ENCODE measurements at places on chromosomes 3 and 15. TPM values are rescaled to one million over a fixed set of nuclear protein-coding genes. Genes with fewer than 3 reads are reported as not detected.

The HTR3E gene
- total RNA-seq: not detected

The CMSS1 gene
- 61.8 TPM for total RNA-seq

The SOX2 gene
- 0.96 TPM for total RNA-seq

The ACTC1 gene
- total RNA-seq: not detected

The FBXW12 gene
- total RNA-seq: not detected

The TM4SF18 gene
- 5.2 TPM for total RNA-seq

The ZNF80 gene
- not detected for total RNA-seq

The ISLR gene
- 2.5 TPM for total RNA-seq

The CFAP100 gene
- not detected for total RNA-seq

The CPN2 gene
- total RNA-seq: 0.10 TPM

The KIF7 gene
- total RNA-seq: 2.9 TPM

DNA sequence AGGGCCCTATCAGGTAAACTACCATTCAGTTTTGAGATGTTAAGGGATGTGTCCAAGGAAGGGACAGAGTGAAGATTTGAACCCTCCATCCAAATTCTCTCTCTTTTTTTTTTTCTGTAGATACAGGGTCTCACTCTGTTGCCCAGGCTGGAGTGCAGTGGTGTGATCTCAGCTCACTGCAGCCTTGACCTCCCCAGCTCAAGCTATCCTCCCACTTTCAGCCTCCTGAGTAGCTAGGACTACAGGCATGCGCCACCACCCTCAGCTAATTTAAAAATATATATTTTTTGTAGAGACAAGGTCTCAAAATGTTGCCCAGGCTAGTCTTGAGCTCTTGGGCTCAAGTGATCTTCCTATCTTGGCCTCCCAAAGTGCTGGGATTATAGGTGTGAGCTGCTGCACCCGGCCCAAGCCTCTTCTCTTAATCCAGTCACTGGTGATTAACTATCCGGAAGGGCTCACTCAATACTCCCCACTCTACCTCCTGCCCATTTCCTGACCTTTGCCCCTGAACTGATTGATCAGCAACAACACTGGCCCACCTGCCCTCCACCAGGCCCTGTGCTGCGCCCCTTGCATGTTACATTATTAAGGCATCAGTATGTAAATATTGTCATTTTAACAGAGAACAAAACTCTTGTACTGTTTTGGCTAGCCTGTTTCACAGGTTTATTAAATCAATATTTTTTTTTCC lies 164.7 kb downstream of the CTNNB1 start:
- no peak for DNase-seq

DNA sequence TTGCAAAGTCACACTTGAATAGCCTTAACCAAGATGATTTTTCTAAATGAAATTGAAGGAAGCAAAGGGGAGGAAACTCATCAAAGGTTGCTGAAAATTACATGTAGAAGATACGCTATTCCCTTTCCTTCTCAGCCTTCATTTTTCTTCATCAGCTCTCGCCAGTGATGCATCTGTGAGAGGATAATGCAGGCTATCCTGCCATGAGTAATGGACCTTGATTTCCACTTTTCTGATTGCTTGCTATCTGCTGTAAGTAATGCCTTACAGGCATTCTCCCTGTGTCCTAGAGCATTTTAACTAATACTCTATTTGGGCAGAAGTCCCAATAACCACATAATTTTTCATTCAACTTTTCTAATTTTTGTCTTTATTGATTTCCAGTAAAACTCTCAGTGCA lies 162.6 kb downstream of the BBX start:
- DNase-seq: no peak

DNA sequence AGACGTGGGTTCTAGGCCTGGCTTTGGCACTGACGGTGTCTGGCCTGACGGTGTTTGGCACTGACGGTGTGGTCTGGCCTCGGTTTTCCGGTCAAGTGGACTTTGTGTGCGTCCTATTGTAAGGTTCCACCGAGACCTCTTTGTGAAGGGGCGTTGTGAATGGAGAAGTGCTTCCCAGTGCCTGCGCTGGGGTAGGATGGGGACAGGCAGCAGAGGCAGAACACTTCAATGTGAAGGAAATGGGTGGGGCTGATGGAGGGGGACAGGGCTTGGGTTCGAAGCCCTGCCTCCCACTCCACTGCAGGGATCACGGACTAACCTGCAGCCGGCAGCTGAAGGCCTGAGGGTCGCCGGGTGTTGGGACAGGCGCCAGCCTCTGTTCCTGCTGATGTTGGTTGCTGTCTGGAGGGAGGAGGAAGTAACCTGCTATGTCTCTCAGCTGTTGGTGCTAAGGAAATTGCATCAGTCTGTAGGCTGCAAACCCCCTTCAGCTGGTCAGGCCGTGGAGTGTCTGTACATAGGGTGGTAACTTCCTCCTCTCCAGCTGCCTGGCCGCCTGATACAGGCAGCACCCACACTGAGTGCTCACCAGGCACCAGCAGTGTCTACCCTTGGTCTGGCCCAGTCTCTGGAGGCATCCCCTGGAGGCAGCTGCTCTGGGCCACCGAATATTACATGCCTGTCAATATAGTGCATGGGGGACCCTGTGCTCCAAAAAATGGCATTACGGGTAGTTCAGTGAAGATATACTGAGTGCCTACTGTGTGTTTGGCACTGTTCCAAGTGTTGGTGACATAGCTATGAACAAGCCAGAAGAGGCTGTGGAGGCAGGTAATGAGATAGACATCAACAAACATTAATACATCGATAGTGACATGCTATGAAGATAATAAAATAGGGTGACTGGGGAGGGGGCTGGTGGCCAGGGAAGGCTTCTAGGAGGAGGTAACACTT lies 1.1 kb downstream of the TM6SF1 start:
- no peak for DNase-seq

DNA sequence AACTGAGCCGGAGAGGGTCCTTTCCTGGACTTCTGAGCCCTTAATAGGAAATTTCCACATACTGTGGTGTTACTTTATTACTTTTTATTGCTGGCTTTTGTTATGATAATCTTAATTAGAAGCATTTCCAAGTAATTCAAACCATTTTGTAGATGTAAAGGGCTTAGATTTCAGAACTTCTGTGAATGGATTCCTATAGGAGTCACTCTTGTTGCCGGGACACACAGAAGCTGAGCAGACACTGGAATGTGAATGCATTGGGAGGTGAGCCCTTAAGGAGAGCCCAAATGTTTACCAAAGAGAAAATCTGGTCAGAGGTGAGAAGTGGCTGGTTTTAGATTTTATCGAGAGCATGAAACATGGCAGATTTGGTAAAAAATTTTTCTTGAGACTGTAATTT lies 87.4 kb downstream of the FNDC3B start:
- DNase-seq: peak; percentile 20

GRCh38 chr3:197068077-197068476 lies 38.5 kb upstream of the MELTF start:
- DNase-seq: no peak

- DNase-seq: no peak
Measured at GRCh38 chr15:54462511-54462913, 484.3 kb downstream of the UNC13C start.

DNA sequence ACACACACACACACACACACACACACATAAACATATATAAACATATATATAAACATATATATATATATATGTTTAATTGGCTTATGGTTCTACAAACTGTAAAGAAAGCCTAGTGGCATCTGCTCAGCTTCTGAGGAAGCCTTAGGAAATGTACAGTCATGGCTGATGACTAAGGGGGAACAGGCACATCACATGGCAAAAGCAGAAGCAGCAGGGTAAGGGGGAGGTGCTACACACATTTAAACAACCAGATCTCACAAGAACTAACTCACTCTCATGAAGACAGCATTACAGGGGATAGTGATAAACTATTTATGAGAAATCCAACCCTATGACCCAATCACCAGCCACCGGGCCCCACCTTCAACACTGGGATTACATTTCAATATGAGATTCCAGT lies 922.9 kb downstream of the SI start:
- DNase-seq: no peak

DNA sequence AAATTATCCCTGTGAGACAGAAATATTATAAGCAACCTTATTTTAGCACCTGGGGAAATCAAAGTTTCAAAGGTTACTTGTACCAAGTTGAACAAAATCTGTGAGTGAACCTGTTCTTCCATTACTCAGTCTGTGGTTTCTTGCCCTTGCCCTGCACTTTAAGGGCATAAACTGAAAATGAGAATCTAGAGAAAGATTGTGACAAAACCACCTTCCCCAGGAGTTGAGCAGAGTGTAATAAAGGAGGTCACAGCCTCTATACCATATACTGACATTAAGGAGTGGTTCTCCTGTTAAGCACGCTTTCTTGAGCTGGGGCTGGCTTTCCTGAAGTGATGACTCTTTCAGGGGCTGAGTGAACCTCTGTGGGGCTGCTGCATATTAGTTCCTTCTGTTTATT lies 143.4 kb downstream of the PDCD6IP start:
- no peak for DNase-seq

- no peak for DNase-seq
Measured at GRCh38 chr3:32004113-32004765, 22.7 kb downstream of the ZNF860 start.

DNA sequence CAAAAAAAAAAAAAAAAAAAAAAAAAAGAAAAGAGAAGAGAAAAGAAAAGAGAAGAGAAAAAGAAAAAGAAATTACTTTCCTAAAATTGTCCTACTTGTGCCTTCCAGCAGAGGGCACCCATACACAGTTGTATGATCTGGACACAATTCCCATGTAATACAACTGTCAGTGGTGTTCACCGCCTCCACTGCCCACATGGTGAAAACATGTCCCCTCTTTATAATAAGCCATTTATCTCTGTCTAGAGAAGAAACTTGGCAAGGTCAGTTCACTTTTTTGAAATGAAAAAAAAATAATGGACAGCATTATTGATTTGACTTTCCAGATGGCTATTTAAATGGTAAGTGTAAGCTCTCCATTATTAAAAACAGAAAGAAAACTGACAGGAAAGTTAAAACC lies 459.4 kb downstream of the GBE1 start:
- DNase-seq: peak; percentile 27

DNA sequence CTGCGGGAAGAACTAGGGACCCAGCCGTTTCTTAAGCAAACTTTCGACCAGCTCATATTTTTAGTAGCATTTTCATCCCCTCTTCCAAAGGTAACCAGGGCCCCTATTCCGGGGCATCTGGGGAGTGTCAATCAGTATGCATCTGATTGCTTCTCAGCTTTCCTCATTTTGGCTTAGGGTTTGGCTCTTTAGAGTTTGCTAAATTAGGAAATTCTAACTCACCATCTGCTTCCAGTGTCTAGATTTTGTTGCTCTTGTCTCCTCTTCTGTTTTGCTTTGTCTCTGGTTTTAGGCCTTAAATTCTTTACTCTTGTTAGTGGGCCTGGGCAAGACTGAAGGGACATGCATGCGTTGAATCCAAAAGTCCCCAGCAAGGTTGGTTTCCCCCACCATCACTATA lies 9.6 kb upstream of the ABTB1 start:
- no peak for DNase-seq

DNA sequence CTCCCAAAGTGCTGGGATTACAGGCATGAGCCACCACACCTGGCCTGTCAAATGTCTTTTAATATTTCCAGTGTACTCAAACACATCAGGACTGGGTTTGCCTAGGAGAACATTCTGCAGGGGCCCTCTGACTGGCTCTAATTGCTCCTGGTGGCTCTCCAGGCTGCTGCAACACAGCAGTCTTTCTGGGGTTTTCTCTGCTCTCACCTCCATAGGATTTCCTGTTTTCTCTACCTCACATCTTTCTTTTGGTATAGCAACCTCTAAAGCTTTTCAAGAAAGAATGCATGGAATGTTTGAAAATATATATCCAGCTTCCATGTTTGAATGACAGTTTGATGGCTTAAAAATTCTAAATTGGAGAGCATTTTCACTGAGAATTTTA lies 83.3 kb upstream of the IGSF10 start:
- no peak for DNase-seq

DNA sequence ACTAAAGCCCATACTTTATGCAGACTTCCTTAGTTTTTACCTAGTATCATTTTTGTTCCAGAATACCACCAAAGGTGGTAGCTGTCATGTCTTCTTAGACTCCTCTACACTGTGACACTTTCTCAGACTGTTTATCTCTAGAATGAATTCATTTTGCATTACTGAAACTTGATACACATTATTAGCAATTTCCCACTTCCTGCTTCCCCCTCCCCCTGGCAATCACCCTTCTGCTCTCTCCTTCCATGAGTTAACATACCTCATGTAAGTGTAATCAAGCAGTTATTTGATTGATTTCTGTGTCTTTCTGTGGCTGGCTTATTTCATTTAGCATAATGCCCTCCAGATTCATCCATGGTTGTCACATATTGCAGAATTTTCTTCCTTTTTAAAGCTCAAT lies 204.9 kb downstream of the STAG1 start:
- DNase-seq: no peak

- DNase-seq: no peak
Measured at GRCh38 chr3:197376020-197376419, 77.6 kb upstream of the DLG1 start.

- no peak for DNase-seq
Measured at GRCh38 chr3:143209715-143210059, 90.1 kb downstream of the CHST2 start.

DNA sequence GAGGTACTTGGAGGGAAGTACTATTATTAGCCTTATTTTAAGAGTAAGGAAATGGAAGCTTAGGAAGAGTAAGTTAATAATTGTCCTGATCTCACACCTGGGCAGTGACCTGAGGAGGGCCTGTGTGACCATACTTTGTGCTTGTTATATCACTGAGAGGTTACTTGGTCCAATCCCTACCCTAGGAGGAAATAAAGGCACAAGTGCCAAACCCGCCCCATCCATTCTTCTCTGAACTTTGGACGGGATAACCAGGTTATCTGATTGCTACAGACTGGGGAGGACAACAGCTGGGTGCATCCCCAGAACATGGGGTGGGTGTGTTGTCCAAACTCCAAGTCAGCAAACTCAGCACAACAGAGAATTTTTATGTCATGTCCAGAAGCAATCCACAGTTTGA lies 77.7 kb upstream of the NR2E3 start:
- no peak for DNase-seq

- DNase-seq: no peak
Measured at GRCh38 chr3:196627918-196628231, 11.6 kb upstream of the NRROS start.

GRCh38 chr3:43670635-43671522 lies 19.9 kb upstream of the ABHD5 start:
- no peak for DNase-seq

Measured in RPMI7951 (cell line).